NB4 (cell line): ENCODE measurements at places on chromosomes 4 and X.

DNA sequence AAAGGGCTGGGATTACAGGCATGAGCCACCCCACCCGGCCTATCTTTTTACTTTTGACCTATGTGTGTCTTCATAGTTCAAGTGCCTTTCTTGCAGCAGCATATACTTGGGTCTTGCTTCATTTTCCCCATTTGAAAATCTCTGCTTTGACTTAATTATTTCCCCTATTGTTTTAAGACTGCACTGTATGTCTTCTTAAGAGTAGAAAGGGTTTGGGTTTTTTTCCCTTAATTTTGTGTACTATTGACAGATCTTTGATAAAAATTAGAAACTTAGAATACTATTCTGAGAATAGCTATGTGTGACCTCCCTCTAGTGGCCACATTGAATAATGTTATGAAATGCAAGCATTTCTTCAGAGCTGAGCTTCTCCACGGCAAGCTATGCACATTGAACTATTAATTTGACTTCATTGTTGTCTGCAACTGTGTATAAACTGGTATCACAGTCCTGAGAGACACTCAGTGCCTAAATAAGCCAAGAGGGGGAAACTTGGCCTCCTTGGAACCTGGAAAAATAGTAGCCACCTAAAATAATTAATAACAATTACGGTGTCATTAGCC is 8.7 kb upstream of the SLC25A4 start:
- DNase-seq = peak; percentile 67

- no peak for DNase-seq
These were observed 12.3 kb upstream of the TSR2 start for GRCh38 chrX:54427837-54428424.

GRCh38 chr4:31370866-31371465 is 650.8 kb downstream of the PCDH7 start:
- DNase-seq = peak; percentile 63

DNA sequence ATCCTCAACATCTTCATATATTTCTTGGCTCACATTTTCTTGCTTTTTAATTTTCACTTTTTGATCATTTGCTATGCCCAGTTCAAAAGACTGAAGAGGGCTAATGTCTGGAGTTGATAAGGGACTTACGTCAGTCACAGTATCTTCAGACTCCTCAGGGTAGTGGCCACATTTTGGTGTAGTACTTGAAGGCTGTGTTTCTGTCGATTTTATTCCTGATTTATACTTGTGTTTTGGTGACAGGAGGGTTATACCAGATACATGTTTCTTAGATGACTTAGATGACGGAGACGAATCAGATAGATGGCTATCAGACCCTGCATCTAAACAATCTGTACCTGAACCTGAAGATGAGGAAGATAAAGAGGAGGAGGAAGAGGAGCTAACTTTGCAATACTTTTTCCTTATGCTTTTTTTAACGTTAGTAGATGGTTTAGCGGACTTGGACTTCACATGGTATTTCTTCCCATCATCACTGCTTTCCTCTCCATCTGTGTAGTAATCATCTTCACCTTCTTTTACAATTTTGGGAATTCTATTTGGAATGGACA is 13.4 kb downstream of the CFAP97 start:
- no peak for DNase-seq

DNA sequence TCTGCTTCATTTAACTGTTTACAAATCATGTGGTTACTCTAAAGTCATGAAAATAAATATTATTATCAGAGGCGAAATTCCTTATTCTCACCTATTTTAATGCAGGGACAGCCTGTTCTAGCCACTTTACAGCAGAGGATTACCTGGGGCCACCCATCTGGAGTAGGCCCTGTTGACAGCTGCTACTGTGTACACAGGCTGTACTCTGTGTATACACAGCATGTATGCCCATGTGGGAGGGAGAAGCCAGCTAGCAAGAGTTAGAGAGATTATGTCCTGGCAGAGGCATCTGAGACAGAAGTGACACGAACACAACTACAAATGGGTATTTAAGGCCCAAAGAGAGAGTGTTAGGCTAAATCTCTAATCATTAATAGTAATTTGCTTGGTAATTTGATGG is 62.1 kb downstream of the GPRIN3 start:
- DNase-seq = no peak

- peak; percentile 66 for DNase-seq
These were observed 1.4 kb downstream of the SLC16A2 start for GRCh38 chrX:74422576-74423288.

DNA sequence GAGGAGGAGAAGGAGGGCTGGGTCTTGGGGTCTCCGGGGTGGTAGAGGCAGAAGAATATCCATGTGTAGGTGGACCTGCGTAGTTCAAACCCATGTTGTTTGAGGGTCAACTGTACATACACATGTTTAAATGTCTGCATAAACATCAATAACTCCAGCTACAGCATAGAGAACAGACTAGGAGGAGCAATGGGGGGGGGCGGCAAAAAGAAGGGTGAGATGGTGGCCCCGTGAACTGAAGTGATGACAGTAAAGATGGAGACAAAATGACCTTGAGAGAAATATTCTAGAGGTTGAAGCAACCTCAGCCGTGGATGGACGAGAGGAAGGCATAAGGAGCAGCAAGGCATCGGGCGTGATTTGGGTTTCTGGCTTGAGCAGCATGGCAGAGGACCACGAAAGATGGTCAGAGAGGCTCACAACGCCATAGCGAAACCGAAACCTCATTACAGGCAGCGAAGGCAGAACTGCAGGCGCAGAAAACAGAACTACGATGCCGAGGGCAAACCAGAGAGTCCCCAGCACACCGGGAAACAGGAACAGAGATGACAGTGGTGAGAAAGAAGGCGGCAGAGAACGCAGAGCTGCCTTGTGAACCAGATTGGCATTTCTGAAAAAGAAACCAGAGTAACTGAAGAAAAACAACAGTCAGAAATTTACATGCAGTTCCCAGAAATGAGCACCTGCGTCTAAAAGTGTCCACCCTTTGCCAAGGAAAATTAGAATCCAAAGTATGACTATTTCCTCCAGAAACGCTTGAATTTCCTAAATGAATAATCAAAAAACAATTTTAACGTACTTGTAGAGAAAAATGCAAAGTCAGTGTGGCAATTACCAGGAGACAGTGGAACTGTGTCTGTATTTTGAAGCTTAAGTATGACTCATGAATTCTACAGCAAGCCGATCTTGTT is 50.3 kb upstream of the ENPP6 start:
- DNase-seq = peak; percentile 92

GRCh38 chrX:73965833-73966232 is 338.1 kb upstream of the ZCCHC13 start:
- no peak for DNase-seq

DNA sequence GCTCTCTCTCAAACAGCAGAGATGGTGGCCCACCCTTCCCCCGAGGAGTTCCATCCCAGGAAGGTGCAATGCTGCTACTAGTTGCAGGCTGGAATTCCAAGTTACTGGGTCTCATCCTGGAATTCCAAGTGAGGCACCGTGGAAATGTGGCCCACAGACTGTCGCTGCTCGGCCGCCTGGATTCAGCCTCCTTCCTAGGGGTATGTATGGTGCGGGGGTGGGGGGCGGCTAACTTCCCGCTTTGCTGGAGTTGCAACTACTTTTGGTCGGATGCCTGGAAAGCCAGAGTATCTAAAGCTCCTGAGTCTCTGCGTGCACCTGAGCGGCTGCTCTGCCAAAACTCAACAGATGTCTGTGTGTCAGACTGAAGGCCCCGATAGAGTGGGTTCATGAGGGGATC is 1146.2 kb downstream of the RPA4 start:
- DNase-seq = no peak

GRCh38 chr4:105900541-105900940 is 5.3 kb downstream of the NPNT start:
- no peak for DNase-seq

DNA sequence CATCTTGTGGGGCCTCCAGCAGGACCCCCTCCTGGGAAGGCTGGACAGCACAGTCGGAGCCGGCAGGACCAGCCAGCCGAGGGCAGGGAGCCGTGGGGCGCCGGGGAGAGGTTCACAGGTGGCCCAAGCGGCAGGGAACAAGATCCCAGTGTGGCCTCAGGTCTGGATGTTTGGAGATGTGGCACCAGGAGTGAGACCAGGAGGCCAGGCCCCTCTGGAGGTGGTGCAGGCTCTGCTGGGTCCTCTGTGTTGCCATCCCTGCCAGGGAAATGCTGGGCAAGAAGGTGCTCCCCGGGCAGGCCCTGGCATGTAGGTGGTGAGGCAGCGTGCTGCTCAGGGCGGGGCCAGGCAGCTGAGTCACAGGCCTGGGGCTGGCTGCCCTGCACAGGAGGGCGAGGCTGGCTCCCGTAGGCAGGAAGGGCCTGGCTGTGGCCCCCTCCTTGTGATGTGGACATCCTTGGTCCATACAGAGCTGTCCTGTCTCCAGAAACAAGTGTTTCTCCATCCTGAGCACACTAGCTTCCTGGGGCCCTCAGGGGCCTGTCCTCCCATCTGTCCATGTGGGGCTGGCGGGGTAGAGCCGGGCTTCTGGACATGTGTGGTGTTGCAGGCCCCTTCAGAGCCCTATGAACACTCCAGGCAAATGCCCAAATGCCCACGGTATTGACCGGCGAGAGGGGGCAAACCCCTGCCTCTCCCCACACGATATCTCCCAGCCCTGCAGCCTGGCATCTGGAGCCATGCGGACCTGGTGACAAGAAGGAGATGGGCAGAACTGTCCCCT is 4.8 kb upstream of the HGFAC start:
- DNase-seq = no peak

GRCh38 chrX:85112293-85112692 is 108.6 kb downstream of the APOOL start:
- DNase-seq = no peak

DNA sequence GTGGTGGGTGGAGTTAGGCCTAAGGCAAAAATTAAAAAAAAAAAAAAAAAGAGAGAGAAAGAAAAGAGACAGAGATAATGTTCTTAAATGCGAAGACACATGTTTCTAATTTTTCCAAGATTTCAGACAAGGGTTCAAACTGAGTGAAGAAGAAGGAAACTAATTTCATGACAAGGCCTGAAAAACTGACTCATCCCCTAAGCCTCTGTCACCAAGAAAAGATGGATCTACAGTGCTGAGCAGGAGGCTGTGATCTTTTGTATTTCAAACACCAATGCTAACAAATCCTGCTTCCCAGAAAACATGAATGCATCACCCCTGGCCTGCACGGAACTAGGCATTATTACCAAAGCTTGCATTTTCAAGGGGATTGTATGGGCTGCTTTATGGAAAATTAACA is 75.3 kb downstream of the PPARGC1A start:
- DNase-seq = no peak

GRCh38 chr4:82774711-82775171 is 23.9 kb downstream of the SCD5 start:
- no peak for DNase-seq

GRCh38 chr4:2079006-2079405 is 19.9 kb downstream of the NAT8L start:
- no peak for DNase-seq

- no peak for DNase-seq
These were observed 41.9 kb downstream of the RWDD4 start for GRCh38 chr4:183617075-183617474.

DNA sequence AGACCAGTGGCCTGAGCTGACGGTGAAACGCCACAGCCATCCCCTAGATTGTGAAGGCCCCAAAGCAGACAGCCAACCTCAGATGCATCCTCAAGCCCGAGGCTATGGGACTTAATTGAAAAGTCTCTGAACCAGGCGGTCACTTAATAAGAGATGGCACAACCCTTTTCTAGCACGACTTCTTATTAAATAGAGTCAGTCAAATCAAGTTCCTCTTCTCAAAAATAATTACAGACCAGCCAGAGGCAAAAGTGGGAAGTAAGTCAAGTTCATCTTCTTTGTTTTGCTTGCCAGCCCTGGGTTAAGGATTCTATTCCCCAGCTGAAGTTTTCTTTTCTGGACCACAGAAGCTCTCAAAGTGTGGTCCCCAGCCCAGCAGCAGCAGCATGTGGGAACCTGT is 9.7 kb upstream of the SH3KBP1 start:
- DNase-seq = peak; percentile 75

- DNase-seq = no peak
These were observed 135.0 kb downstream of the REELD1 start for GRCh38 chr4:146349306-146349705.

GRCh38 chr4:24858550-24858949 is 54.3 kb downstream of the CCDC149 start:
- no peak for DNase-seq

DNA sequence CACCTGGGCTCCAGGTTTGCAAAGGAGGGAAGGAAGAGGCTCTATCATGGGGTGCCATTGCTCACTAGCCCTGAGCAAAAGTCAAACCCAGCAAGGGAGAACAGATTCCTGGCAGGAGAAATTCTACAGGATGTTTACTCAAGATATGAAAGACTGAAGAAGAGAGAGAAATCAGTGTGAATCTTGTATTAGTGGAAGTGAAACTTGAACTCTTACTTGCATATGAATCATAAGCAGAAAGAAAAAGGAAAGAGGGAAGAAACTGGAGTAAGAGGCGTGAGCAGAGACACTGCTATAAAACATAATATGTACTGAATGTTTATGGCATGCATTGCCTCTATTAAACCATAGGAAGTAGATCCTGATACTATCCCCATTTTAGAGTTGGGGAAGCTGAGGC is 60.9 kb downstream of the C4orf46 start:
- DNase-seq = no peak

- no peak for DNase-seq
These were observed 72.1 kb upstream of the SPANXC start for GRCh38 chrX:141314441-141314840.

DNA sequence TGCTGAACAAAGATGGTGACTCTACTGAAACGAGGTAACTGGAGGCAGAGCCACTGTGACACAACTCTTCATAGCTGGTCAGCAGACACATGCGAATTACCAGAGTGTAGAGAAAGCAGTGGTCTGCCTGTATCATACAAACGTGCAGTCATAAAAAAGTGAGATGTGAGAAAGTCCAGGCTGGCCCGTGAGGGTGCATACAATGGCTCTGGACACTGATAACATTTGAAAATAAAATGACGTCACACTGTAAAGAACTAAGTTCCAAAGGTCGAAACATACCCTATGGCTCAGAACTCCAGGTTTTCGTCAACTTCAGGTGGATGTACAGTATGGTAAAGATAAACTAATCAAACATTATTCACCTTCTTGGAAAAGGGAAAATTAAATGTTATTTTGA is 95.7 kb downstream of the SHISA3 start:
- no peak for DNase-seq

- no peak for DNase-seq
These were observed 1811.2 kb upstream of the PCDH10 start for GRCh38 chr4:131337936-131338335.

DNA sequence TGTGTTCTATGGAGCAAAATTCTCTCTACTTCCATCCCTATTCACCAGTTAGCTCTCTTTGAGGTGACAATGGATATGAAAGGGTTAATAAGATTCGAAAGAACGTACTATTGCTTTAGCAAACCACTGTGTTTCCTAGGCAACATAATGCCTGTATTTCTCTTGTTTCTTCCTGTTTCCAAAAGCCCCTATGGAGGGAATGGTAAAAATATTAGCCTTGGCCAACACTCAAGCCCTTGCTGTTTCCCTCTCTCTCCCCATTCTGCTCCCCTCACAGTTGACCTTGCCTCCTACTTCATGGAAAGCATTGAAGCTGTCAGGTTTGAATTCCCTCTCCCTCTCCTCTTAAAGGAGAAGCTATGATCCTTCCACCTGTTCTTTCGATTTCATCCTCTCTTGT is 9.6 kb upstream of the PGRMC1 start:
- peak; percentile 4 for DNase-seq
